ENCODE measurements at places on chromosomes 11 and 22.

- no peak for DNase-seq
Observed at GRCh38 chr11:119469506-119469905, 46.5 kb upstream of the THY1 start.

- no peak for DNase-seq
Observed at GRCh38 chr22:38925571-38926041, 31.8 kb upstream of the APOBEC3A start.

GRCh38 chr22:49815641-49816091 is 12.0 kb downstream of the BRD1 start:
- DNase-seq, result no peak

DNA sequence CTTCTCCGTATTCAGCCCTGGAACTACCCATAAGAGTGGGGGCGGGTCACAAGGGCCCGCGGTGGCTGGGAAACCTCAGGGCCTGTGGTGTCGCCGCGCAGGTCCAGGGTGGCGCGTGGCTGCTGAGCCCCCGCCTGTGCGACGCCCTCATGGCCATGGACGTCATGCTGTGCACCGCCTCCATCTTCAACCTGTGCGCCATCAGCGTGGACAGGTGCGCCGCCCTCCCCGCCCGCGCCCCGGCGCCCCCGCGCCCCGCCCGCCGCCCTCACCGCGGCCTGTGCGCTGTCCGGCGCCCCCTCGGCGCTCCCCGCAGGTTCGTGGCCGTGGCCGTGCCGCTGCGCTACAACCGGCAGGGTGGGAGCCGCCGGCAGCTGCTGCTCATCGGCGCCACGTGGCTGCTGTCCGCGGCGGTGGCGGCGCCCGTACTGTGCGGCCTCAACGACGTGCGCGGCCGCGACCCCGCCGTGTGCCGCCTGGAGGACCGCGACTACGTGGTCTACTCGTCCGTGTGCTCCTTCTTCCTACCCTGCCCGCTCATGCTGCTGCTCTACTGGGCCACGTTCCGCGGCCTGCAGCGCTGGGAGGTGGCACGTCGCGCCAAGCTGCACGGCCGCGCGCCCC is 2.4 kb downstream of the DRD4 start:
- DNase-seq, result no peak

- no peak for DNase-seq
Observed at GRCh38 chr11:80841675-80842074, 1400.8 kb upstream of the TENM4 start.

- DNase-seq, result no peak
Observed at GRCh38 chr11:2233693-2234455, 36.5 kb downstream of the ASCL2 start.

DNA sequence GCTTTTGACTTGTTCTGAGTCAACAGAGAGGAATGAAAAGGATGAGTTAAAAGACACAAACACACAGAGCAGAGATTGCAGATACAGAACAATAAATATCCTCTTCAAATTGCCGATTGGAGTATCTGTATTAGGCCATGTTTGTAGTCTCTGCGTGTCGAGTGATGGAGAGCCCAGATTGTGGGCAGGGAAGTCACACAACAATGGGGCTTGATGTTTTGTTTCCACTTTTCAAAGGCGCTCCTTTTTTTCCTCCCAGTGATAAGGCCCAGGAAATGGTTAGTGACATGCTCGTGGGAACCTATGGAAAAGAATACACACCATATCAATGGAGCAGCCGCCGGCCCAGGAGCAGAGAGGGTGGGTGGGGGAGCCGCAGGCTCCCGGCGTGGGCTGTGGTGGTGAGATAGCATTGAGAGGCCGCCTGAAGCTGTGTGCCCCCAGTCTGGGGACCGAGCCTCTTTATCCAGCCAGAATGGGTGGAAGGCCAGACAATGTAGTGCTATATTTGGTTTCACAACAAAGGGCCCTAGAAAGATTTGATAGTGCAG is 555.9 kb downstream of the INSC start:
- no peak for DNase-seq

Measured in HTR-8/SVneo (cell line).